ENCODE measurements at places on chromosomes 2 and 18.

DNA sequence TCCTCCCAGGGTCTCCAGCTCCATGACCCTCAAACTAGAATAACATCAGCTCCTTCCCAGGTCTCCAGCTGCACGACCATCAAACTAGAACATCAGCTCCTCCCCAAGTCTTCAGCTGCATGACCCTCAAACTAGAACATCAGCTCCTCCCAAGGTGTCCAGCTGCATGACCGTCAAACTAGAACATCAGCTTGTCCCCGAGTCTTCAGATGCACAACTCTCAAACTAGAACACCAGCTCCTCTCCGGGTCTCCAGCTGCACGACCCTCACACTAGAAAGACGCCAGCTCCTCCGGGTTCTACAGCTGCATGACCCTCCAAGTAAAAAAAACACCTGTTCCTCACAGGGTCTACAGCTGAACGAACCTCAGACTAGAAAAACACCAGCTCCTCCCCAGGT lies 312.9 kb upstream of the TFPI start:
- no peak for DNase-seq

DNA sequence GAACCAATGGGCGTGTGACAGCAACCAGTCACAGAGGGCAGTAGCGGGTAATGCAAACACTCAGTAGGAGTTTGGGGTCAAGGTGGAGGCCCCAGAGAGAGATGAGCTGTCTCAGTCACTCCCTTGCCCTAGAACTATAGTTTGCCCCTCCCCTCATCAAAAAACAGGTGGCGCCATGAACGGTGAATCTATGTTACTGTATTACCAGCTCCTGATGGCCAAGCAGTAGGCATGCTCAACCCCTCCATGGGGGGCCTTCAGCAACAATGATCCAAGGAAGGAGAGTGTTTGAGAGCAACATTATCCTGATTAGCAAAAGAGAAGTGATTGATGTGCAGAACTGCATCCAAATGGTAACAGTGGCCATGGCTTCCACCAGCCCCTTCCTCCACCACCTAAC lies 30.4 kb downstream of the TRABD2A start:
- no peak for DNase-seq

DNA sequence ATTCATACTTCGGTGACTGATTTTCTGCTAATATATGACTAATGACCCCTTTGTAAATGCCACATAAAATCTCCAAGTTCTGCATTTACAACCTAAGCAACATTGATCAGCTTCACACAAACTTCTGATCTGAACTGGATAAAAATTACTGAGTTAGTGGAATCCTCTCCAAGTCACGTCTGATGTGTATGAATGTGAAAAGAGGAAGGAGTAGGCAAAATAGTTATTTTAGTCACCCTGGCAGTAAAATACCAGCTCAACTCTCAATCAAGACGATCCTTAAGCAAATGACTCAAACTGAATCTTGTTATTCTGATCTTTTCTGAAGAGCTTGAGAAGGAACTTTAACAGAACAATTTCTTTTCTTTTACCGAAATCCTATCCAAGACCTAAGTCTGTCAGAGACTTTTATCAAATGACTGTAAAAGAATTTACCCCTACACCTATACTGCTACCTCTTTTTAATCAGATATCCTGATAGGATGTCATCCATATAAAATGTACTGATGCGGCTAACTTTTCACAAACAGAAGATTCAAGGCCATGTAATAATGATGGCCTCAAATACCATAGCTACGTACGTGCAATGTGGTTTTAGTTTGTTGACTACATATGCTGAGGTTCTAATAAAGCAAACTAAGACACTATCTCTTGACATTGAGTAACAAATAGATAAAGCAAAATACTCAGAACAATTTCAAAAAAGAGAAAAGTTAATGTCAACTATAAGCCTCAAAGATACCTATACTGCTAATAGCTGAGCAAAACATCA lies 23.7 kb downstream of the CUL3 start:
- peak; percentile 78 for DNase-seq

DNA sequence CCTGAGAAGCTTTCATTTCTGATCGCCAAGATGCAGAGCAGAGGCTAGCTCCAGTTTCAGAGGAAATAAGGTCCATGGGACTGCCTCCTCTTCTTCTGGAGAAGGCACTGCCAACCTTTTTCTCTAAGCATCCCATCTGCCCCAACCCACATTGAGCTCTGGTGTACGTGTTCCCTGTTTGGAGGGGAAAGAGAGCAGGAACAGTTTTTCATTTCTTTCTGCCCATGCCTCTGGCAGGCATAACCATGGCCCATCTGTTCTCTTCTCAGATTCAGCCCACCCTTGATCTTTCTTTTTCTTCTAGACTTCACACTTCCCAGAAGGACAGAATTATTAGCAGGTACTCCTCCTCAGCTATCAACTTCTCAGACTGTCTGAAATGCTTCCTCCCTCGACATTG lies 1110.3 kb upstream of the KLHL29 start:
- DNase-seq = no peak

GRCh38 chr18:9474108-9474982 lies 968 bp upstream of the RALBP1 start:
- peak; percentile 15 for DNase-seq

DNA sequence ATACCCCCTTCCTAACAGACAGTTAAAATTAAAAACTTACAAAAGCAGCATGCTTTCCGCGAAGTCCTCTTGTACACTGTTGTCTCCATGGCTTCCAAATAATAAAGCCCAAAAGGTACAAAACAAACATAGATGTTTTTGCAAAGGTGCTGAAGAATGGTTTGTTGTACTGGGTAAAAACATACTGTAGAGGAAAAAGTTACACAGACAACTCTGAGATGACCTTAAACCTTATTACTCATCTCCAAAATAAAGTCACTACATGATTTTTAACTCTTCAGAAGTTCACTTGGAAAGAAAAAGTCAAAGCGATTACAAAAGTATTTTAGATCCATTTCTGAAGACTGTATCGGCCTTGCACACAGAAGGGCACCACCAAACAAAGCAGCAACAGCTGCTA lies 6.1 kb downstream of the SLC35F5 start:
- DNase-seq = no peak

DNA sequence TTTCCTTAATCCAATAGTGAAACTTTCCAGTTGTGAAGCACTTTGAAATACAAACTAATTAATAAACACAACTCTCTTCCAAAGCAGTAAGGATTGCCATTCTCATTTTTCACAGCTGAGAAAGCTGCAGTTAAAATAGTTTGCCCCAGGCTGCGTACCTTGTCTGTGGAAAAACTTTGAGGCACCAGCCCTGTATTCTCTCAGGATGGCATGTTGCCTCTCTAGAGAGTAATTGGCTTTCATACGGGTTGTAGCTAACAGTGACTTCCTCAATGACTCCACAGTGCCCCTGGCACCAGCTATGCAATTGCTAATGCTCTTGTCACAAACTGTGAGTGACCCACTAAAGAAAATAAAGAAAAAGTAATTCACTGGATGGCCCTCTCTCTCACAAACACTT lies 345.7 kb downstream of the MTX2 start:
- no peak for DNase-seq

- DNase-seq = no peak
Measured at GRCh38 chr2:238457927-238458324, 31.2 kb downstream of the ASB1 start.

- no peak for DNase-seq
Measured at GRCh38 chr18:64659196-64659595, 510.3 kb upstream of the LINC00305 start.

DNA sequence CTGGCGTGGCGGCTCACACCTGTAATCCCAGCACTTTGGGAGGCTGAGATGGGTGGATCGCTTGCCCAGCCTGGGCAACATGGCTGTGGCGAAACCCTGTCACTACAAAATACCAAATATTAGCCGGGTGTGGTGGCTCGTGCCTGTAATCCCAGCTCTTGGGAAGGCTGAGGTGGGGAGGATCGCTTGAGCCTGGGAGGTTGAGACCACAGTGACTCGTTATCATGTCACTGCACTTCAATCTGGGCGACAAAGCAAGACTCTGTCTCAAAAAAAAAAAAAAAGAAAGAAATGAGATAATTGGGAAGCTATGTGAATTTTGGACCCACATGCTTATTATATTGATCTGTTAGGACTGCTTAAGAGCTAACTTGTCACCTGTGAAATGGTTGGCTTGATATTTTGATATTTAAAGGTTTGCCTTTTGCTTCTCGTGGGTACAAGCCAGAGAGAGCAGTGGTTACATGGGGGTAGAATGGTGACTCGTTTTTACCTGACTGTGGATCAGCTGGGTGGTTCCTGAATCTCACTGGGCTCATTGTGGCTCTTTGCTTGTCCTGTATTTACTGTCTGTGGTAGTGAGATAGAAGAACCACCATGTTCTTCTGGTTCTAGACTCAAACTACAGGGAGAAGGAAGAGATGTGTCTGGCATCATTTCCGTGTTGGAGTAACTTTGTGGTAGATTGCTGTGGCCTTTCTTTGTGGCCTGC lies 28.9 kb downstream of the ZNF532 start:
- no peak for DNase-seq

- DNase-seq = no peak
Measured at GRCh38 chr2:16927398-16927797, 261.8 kb upstream of the CYRIA start.

DNA sequence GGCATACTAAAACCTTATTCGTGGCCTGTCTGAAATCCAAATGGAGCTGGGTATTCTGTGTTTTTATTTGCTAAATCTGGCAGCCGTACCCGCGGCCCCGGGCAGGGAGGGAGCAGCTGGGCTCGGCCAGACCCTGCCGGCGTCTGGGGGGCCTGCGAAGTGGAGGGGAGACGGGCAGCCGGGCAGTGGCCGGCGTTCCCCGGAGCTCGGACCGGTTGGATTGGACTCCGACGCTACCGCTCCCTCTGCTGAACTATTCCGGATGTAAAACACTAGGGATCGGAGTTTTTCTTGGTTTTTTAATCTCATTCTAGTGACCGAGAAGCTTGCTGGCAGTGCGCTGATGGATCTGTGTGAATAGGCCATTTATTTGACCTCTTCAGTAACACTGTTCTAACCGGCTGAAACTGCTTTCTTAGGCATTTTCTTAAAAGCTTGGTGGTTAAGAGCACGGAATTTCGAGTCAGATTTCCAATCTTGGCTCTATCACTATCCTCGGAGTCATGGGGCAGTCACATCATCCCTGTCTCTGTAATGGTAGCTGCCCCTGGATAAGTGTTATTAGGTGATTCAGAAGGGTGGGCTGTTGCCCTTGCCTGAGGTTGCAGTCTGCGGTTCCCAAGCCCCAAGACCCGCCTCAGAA lies 694 bp downstream of the UNC50 start:
- no peak for DNase-seq

GRCh38 chr2:155727187-155727895 lies 605.2 kb downstream of the NR4A2 start:
- DNase-seq = no peak

DNA sequence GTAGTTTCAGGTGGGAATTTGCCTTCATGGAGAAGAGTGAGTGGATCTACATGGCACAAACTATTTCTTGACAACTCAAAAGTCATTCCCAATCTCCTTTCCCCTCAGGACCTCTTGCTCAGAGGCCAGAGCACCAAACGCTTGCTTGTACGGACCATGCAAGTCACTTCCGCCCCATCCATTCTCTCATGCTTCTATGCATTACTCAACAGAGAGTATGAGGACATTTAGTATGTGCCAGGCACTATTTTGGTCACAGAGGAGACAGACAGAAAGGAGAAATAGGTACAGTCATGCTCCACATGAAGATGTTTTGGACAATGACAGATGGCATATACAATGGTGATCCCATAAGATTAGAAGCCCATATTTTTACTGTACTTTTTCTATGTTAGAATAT lies 117.5 kb downstream of the ACTR3 start:
- peak; percentile 6 for DNase-seq

DNA sequence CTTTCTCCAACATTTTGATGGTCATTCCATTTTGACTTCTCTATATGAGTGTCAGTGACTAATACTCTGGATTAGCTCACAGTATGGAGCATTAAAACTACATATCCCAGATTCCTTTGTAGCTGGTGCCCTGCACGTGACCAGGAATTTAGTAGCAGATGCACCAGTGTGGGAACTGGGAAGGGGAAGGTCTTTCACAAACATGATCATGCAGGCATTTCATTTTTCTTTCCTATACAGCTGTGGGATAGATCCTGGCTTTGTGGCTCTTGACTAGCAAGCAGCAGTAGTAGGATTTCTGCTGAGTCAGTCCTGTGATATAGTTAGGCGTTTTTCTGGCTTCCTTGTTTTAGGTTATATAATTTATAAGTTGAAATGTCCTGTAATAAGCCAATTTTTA lies 971.0 kb upstream of the CDH2 start:
- peak; percentile 59 for DNase-seq

- no peak for DNase-seq
Measured at GRCh38 chr2:22247466-22247865, 1123.7 kb downstream of the TDRD15 start.
